Pericardium fibroblast (primary cell): ENCODE measurements at places on chromosomes 11 and 22. TPM values are rescaled to one million over a fixed set of nuclear protein-coding genes. Genes with fewer than 3 reads are reported as not detected.

MAPK11 gene
- total RNA-seq: 18.4 and 24.0 TPM in 2 replicates

ZNF280A gene
- total RNA-seq: not detected in 2 replicates

BDNF gene
- total RNA-seq: 0.34 and 4.1 TPM in 2 replicates

TBX10 gene
- total RNA-seq: not detected in 2 replicates

CYB5R2 gene
- total RNA-seq: 11.3 and 14.0 TPM in 2 replicates

ADAMTS15 gene
- total RNA-seq: 51.1 and 79.0 TPM in 2 replicates
